ENCODE measurements at places on chromosomes 12 and 14.
A peak's percentile ranks its signal among the peaks of the same experiment; 100 is the strongest.

DNA sequence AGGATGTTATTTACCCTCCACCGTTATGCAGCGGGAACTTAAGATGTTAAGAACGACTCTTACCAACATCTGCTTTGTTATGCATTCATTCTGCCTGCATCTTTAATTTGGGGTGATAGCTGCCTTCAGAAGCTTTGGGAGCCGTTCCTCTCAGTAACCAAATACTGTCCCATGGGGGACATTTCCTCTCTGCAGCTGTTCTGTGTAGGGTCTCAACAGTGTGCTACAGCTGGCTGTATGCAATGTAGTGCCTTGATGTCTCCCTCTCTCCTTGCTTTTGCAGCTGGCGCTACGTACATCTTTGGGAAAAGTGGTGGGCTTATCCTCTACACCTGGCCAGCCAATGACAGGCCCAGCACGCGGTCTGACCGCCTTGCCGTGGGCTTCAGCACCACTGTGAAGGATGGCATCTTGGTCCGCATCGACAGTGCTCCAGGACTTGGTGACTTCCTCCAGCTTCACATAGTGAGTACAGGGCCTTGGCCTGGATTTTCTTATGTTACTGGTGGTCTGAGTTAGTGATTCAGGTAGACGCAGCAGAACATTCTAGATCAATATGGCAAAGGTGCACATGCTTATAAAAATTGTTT is 744.3 kb downstream of the DIO2 start:
- no peak for DNase-seq

GRCh38 chr14:34502001-34502400 is 37.5 kb downstream of the EAPP start:
- no peak for DNase-seq

DNA sequence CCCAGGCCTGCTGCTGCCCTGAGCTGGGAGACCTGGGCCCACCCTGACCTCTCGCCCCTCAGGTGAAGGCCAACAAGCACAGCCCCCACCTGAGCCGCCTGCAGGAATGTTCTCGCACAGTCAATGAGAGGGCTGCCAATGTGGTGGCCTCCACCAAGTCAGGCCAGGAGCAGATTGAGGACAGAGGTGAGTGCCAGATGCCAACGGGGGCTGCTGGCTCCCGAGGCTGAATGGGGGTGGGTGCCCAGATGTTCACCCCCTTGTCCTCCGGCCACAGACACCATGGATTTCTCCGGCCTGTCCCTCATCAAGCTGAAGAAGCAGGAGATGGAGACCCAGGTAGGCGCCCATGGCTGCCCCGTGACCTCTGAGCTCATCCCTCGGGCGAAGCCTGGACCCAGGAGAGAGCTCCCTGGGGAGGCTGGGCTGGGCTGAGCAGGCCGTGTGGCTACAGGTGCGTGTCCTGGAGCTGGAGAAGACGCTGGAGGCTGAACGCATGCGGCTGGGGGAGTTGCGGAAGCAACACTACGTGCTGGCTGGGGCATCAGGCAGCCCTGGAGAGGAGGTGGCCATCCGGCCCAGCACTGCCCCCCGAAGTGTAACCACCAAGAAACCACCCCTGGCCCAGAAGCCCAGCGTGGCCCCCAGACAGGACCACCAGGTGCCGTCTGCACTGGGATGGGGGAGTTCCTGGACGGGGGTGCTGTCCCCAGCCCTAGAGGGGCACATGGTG is 25.8 kb downstream of the HIP1R start:
- DNase-seq = no peak

DNA sequence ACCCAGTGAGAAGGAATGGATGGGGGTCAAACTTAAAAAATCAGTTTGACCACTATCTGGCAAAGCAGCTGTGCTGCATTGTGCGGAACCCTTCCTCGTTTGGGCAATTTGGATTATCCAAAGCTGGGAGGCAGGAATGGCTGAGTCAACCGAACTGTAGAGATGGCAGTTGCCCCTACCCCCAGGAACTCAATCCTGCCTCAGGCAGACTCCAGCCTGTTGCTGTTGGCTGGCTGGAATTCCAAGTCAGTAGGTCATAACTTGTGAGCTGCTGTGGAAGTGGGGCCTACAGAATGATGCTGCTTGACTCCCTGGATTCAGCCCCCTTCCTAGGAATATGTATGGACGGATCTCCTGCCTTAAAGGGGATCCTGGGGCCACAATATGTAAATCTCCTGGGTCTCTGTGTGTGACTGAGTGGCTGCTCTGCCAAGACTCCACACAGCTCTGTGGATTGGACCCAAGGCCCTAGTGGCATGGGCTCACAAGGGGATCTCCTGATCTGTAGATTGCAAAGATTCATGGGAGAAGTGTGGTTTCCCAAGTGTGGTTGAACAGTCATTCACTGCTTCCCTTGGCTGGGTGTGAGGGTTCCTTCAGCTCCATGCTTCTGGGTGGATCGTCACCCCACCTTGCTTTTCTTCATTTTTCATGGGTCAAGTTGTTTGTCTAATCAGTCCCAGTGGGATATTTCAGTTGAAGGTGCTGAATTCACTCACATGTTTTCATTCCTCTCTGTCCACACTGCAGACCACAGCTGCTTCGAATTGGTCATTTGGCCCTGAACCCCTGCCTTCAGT is 19.2 kb downstream of the LUM start:
- no peak for DNase-seq

DNA sequence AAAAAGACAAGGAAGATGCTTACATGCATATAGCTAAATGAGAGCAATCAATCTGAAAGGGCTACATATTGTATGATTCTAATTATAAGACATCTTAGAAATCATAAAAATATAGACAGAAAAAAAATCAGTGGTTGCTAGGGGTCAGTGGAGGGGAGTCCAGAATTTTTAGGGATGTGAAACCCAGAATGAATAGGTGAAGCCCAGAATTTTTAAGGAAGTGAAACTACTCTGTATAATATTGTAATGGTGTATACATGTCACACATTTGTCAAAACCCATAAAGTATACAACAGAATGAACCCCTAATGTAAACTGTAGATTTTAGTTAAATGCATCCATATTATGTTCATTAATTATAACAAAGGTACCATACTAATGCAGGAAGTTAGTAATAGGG is 713.2 kb downstream of the FLRT2 start:
- no peak for DNase-seq

DNA sequence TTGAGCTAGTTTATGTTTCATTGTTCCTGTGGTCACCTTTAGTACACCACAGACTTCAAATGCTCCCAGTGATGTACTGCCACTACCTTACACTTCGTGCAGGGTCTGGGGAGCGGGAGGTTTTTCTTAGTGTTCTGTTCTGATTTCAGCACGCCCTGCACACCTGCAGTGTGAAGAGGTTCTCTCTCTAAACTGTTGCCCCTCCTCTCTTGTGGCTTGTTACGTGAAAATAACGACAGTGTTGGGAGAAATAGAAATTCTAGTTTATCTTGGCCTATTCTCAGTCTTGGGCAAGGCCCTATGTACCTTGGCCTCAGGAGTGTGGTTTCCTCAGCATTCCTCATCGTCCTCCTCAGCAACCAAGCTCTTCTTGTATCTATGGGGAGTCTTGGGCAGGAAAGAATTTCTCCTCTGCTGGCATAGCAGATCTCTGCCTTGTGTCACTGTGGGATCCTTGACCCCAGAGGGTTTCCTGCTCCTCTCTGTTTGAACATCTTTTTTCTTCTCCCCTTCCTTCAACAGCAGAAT is 48.6 kb downstream of the EIF2S3B start:
- DNase-seq = no peak

- DNase-seq = no peak
Observed at GRCh38 chr12:98612696-98613334, 19.3 kb downstream of the SLC25A3 start.

GRCh38 chr14:20179880-20180279 is 10.8 kb upstream of the OR11G2 start:
- DNase-seq = no peak

DNA sequence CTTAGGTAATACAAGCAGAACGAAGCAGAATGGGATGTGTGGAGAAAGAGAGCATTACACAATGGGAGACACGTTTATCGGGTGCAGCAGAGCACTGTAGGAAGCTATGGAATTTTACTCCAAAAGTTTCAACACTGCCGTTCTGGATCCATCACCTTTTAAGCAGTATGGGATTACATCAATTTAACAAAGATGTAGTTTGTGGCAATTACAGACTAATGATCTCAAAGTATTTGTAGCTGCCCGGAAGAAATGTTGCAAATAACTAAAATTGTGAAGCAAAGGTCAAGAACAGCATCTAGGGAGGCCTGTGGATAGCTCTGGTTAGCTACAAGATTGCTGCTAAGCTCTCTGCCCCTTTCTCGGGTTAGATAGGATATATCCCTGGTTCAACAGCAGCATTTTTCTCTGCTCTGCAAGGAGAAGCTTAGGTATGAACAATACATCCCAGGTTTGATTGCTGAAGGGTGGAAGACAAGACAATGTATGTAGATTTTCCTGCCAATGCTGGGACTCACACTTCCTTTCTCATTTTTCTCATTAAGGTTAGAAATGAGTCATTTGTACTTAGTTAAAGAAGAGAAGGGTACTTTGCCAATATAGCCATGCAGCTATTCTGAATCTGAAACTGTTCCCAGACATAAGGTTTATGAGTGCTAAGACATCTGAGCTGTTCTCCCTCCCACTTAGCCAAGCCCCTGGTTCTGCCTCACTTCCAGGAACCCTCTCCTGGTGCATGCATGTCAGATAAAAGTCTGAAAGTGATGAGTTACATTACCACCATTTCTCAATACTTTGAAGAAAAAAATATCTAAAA is 75.0 kb upstream of the HIF1A start:
- DNase-seq = no peak

GRCh38 chr12:5808981-5809380 is 136.1 kb downstream of the ANO2 start:
- DNase-seq = no peak

- DNase-seq = no peak
Observed at GRCh38 chr12:58640314-58640713, 280.0 kb downstream of the LRIG3 start.

- DNase-seq = no peak
Observed at GRCh38 chr12:12521044-12521485, 41.6 kb downstream of the DUSP16 start.

GRCh38 chr12:131714759-131715158 is 3.9 kb downstream of the SFSWAP start:
- DNase-seq = no peak

DNA sequence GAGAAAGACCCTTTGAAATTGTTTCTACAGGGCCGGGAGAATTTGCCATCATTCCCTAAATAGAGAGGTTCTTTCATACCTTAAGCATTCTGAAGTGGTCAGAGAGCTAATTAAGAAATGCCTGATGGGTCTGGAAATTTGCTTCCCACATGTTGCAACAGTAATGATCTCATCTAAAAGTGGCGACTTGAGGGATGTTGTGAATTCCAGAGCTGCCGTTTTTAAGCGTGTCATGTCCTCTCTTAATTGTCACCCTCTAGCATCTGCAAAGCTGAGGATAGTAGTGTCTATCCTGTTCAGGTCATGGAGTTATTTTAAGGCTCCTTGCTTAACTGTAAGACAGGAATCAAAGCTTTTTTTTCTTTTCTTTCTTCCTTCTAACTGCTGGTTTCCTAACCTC is 60.4 kb downstream of the FOS start:
- no peak for DNase-seq

GRCh38 chr12:100826323-100826722 is 31.7 kb downstream of the ANO4 start:
- DNase-seq = peak; percentile 10

GRCh38 chr14:61527325-61528100 is 167.8 kb upstream of the HIF1A start:
- no peak for DNase-seq

DNA sequence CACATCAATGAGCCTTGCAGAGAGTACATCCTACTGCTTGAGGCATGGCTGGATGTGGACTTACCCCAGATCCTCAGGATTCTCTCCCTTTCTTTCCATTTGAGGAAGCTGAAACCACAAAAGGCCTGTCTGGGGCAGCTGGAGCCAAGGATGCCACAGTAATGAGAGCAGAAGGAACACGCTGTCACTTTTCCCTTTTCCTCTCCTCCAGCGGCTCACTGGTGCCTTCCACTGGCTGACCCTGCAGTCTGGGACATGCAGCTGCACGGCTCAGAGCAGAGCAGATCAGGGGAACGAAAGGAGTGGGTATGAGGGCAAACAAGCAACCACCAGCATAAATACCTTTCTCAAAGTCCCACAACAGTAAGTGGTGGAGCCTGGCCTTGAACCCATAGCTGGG is 78.2 kb downstream of the GAS2L3 start:
- no peak for DNase-seq

- DNase-seq = no peak
Observed at GRCh38 chr12:53964315-53964713, 8.6 kb upstream of the HOXC11 start.

- no peak for DNase-seq
Observed at GRCh38 chr12:130839770-130840404, 837 bp upstream of the STX2 start.

DNA sequence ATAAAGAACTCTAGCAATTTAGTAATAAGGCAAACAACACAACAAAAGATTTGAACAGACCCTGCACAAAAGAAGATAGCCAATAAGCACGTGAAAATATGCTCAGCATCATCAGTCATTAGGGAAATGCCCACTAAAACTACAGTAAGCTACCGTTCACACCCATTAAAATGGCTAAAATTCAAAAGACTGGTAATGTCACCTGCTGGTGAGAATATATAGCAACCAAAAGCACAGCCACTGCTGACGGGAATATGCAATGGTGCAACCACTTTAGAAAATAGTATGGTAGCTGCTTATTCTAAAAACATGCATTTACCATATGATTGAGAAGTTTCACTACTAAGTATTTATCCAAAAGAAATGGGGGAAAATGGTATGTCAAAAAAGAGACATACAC is 74.9 kb downstream of the DPF3 start:
- no peak for DNase-seq

GRCh38 chr14:104876251-104876699 is 11.2 kb downstream of the CEP170B start:
- DNase-seq = no peak

GRCh38 chr12:24791622-24792021 is 157.3 kb downstream of the BCAT1 start:
- no peak for DNase-seq

DNA sequence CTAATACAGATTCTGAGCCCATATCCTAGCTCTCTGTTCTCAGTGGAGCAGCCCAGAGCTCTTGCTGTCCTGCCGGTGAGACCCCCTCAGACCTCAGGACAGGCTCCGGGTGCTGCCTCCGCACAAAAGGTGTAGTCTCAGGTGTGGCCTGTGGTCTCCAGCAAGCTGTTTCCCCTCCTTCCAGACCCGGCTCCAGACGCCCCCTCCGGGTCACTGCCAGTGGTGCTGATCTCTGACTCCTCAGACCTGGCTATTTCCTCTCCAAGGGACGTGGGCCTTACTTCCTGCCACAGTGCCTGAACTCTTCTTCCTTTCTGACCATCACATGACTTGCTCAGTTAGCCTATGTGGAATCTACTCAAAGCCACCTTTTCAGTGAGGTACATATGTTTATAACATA is 337.5 kb downstream of the GLT1D1 start:
- no peak for DNase-seq
